Activated T-helper 1 cell treated with anti-CD3 and anti-CD28 coated beads, Interleukin-12 subunit alpha, Interleukin-12 subunit beta, Interleukin-2, Interleukin-4 antibody, amounts not matched to agents 30 ng/mL and 10 ng/mL and 1 ng/mL, durations not matched to agents 14 hours and 24 hours and 36 hours (primary cell): ENCODE measurements at places on chromosomes 6 and 20. TPM values are rescaled to one million over a fixed set of nuclear protein-coding genes. Genes with fewer than 3 reads are reported as not detected.

DNA sequence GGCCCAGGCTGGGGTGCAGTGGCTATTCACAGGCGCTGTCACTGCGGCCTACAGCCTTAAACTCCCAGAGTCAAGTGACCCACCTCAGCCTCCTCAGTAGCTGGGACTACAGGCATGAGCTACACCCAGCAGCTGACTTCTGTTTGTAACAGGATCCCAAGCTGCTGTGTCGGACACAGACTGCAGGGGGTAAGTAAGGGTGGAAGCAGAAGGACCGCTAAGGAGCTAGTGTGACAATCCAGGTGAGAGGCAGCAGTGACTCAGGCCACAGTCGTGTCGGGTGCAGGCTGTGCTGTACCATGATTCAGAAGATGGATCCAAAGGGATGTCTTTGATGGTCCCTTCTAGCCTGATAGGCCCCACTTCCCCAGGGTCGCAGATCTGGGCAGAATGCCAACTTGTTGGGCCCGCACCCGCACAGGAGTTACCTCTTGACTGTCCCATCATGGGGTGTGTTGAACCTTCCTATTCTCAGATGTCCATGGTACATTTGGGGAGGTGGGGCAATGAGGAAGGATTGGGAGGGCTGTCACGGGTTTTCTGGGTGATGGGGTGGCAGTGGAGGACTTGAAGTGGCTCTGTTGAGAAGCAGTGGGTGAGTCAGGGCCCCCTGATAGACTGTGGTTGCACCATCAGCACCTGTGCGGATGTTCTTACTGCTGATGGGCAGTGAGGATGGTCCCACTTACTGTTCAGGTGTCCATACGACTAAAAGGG is 25.3 kb downstream of the AAR2 start:
- no peaks in the 10 kb centered on the region for H3K4me1 ChIP-seq
- H3K27ac ChIP-seq, result no peak overlapping the region
- H3K36me3 ChIP-seq, result peaks cover 3% of the 10 kb centered on the region
- H3K4me3 ChIP-seq, result no peak overlapping the region
- H3K27me3 ChIP-seq, result peaks cover 2% of the 10 kb centered on the region

DNA sequence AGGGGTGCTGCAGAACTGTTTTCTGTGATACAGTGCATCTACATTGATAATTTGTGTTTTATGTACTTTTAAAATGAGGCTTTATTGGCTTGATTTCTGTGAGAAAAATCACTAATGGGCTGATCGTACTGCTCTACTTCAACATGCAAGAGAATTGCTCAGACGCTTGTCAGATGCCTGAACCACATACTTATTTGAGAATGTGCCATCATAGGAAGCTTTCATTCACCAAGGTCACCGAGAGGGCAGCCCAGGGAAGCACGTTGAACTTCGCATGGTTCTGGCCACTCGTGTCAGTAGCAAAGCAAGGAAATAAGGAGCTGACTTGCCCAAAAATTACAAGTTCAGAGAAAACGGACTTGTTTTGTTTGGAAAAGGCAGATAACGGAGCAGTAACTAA is 168.5 kb upstream of the AKAP12 start:
- no peak overlapping the region for H3K4me3 ChIP-seq
- H3K27me3 ChIP-seq, result no peaks in the 10 kb centered on the region
- DNase-seq, result no peak
- peaks cover 20% of the 10 kb centered on the region for H3K36me3 ChIP-seq
- H3K27ac ChIP-seq, result no peak overlapping the region

DNA sequence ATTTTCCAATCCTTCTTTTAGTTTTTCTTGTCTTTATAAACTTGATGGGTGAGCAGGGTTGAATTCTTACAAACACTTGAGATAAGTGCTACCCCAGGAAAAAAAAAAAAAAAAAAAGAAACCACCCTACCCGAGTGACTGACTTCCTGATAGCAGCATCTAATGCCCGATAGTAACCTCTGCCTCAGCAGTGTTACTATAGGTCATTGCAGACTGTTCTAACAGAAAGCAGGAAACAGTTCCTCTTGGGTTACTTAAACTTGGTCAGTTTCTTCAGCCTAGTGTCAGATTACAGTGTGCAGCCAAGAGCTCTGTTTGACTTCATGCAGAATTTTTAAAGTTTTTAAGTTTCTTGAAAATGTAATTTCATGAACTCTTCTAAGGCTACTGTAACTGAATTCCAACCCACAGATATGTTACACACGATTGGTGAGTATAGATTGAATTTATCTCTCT is 2.1 kb downstream of the MYLIP start:
- peaks cover 54% of the 10 kb centered on the region for H3K4me1 ChIP-seq
- H3K27ac ChIP-seq, result peak overlapping the region; percentile 85
- peaks cover 13% of the 10 kb centered on the region for H3K27me3 ChIP-seq
- H3K4me3 ChIP-seq, result peak overlapping the region; percentile 90
- H3K36me3 ChIP-seq, result peaks cover 27% of the 10 kb centered on the region

The MYLIP gene
- total RNA-seq, result 20.7 and 21.9 TPM in 2 replicates

DNA sequence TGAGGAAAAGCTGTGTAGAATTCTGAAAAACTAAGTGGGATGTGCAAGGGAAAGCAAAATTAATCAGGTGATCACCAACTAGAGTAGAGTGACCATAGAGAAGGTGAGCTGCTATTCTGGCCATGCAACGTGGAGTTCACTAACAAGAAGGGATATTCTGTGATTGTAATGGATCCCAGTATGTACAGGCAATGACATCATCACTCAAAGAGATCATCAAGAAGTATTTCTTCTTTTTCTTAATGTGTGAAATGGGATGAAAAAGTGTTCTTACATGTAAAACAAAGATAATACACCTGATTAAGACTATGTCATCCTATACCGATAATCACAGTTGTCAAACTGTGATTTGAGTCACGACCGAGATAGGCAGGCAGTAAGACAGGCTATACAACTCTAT is 101.2 kb downstream of the SMPDL3A start:
- no peaks in the 10 kb centered on the region for H3K4me1 ChIP-seq
- H3K27ac ChIP-seq, result no peak overlapping the region
- H3K27me3 ChIP-seq, result no peaks in the 10 kb centered on the region
- DNase-seq, result no peak
- H3K36me3 ChIP-seq, result no peaks in the 10 kb centered on the region

DNA sequence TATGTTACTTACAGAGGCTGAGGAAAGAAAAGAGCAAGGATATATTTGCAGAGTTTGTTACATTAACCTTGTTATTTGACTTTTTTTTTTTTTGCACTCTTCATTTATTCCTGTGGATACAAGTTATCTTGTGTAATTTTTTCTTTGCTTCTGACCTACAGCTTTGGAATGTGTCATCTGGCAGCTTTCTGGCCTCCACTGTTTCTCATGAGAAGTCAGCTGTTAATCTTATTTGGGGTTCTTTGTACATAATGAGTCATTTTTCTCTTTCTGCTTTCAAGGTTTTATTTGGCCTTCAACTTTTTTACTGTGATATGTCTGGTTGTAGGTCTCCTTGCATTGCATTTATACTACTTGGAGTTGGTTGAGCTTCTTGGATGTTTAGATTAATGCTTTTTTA is 333.4 kb downstream of the SMOC2 start:
- no peak overlapping the region for H3K4me3 ChIP-seq
- no peaks in the 10 kb centered on the region for H3K36me3 ChIP-seq
- peaks cover 2% of the 10 kb centered on the region for H3K27me3 ChIP-seq
- no peak overlapping the region for H3K27ac ChIP-seq
- H3K4me1 ChIP-seq, result no peaks in the 10 kb centered on the region

GRCh38 chr20:10919396-10920140 is 245.8 kb upstream of the JAG1 start:
- no peaks in the 10 kb centered on the region for H3K36me3 ChIP-seq
- no peak overlapping the region for H3K27ac ChIP-seq
- no peak overlapping the region for H3K4me3 ChIP-seq
- no peak for DNase-seq
- no peaks in the 10 kb centered on the region for H3K4me1 ChIP-seq
- no peaks in the 10 kb centered on the region for H3K27me3 ChIP-seq

The TRAPPC3L gene
- total RNA-seq, result not detected in 2 replicates

DNA sequence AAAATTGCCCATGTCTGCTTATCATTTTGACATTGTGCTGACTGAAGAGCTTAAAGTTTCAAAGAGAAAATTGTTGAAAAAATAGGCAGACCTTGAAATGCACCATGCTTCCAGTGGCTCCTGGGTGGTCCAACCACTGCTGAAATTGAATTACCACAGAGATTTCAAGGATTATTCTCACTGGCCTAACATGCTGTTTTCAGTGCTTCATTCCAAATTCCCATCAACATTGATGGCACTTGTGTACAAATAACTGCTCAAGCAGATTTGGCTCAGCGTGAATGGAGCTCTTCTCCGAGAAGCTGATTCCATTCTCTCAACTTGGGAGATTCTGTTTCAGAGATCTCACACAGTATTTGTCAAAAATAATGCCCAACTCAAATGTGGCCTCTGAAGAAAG is 75.5 kb downstream of the LAMA4 start:
- H3K27me3 ChIP-seq, result peaks cover 22% of the 10 kb centered on the region
- H3K4me3 ChIP-seq, result no peak overlapping the region
- no peaks in the 10 kb centered on the region for H3K36me3 ChIP-seq
- no peak for DNase-seq
- H3K4me1 ChIP-seq, result no peaks in the 10 kb centered on the region

DNA sequence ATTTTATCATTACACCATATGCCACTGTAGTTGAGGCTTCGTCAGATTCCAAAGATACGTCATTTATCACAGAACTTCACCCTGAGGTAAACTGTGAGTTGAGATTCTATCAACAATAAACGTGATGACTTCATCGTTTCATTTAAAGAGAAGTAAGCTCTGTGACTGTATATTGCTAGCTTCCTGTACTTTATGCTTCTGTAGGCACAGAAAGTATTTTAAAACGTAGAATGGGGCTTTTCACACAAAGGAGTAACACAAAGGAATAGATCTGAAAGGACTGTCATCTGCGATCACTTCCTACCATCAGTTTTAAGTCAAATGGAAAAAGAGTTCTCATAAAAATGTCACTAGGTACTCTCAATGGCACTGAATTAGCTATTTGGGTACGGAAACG is 234.4 kb upstream of the MCHR2 start:
- peaks cover 23% of the 10 kb centered on the region for H3K4me1 ChIP-seq
- H3K27me3 ChIP-seq, result peaks cover 6% of the 10 kb centered on the region
- H3K27ac ChIP-seq, result peak overlapping the region; percentile 71
- DNase-seq, result no peak
- H3K36me3 ChIP-seq, result no peaks in the 10 kb centered on the region
- peak overlapping the region; percentile 66 for H3K4me3 ChIP-seq

- H3K27me3 ChIP-seq, result peaks cover 13% of the 10 kb centered on the region
- no peaks in the 10 kb centered on the region for H3K36me3 ChIP-seq
- no peak for DNase-seq
- no peak overlapping the region for H3K27ac ChIP-seq
- no peak overlapping the region for H3K4me3 ChIP-seq
Observed at GRCh38 chr6:137744877-137745276, 122.2 kb upstream of the TNFAIP3 start.

The BPIFA1 gene
- not detected in 2 replicates for total RNA-seq

- no peaks in the 10 kb centered on the region for H3K27me3 ChIP-seq
- no peak for DNase-seq
- no peaks in the 10 kb centered on the region for H3K36me3 ChIP-seq
- no peaks in the 10 kb centered on the region for H3K4me1 ChIP-seq
Observed at GRCh38 chr6:167565388-167565787, 240.5 kb downstream of the TTLL2 start.

GRCh38 chr6:162708971-162709370 is 18.6 kb downstream of the PRKN start:
- H3K4me1 ChIP-seq, result no peaks in the 10 kb centered on the region
- no peak overlapping the region for H3K4me3 ChIP-seq
- H3K27ac ChIP-seq, result no peak overlapping the region
- no peaks in the 10 kb centered on the region for H3K36me3 ChIP-seq
- DNase-seq, result no peak
- no peaks in the 10 kb centered on the region for H3K27me3 ChIP-seq

GRCh38 chr6:110613356-110613755 is 136.9 kb upstream of the SLC22A16 start:
- peaks cover 15% of the 10 kb centered on the region for H3K36me3 ChIP-seq
- H3K27me3 ChIP-seq, result no peaks in the 10 kb centered on the region
- H3K27ac ChIP-seq, result no peak overlapping the region
- no peak for DNase-seq

GRCh38 chr20:64254156-64254555 is 1.4 kb upstream of the PCMTD2 start:
- H3K4me1 ChIP-seq, result peaks cover 38% of the 10 kb centered on the region
- peaks cover 24% of the 10 kb centered on the region for H3K27me3 ChIP-seq
- H3K4me3 ChIP-seq, result peak overlapping the region; percentile 83
- no peaks in the 10 kb centered on the region for H3K36me3 ChIP-seq

DNA sequence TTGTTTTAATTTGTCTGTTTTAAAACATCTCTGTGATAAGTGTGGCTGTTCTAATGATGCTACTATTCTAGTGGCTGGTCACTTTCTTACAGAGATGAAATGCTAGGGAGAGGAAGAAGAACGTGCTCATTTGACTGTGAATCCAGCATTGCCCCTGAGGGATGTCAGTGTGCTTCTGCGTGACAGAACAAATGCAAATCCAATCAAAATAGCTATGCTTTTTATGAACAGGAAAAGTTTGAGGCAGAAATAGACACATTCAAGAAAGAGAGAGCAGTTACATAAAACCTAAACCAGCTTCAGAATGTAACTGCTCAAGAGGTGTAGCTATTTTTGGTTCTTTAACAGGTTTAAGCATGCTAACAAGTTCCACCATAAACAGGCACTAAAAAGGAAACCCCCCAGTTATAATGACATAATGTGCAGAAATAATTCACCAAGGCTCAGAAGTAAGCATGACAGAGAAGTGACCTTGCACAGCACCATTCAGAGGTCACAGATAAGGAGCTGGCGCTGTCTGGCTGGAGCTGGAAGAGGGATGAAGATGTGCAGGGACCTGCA is 385.3 kb downstream of the EPM2A start:
- no peaks in the 10 kb centered on the region for H3K4me1 ChIP-seq
- no peaks in the 10 kb centered on the region for H3K27me3 ChIP-seq
- H3K4me3 ChIP-seq, result no peak overlapping the region
- H3K27ac ChIP-seq, result no peak overlapping the region

The METTL24 gene
- total RNA-seq, result not detected in 2 replicates

The UBD gene
- 0.59 and 0.93 TPM in 2 replicates for total RNA-seq

The CST9L gene
- total RNA-seq, result not detected in 2 replicates

GRCh38 chr6:23410439-23410838 is 715.6 kb upstream of the NRSN1 start:
- H3K27me3 ChIP-seq, result no peaks in the 10 kb centered on the region
- H3K4me1 ChIP-seq, result no peaks in the 10 kb centered on the region
- no peaks in the 10 kb centered on the region for H3K36me3 ChIP-seq
- no peak overlapping the region for H3K27ac ChIP-seq

DNA sequence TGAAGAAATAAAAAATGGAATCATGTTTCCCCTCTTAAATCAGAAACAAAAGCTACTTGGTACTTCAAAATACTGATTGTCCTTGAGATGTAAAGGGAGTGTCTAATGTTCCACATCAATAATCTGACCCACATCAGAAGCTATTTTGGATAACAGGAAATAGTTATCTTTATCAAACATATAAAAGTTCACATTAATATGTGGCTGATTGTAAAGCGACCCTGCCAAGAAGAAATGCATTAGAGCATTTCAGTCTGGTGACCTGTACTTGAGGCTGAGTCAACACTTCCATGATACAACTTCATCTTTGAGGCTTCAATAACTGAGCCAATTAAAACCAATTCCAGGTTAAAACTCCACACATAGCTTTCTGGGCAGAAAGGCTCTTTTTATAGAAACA is 31.8 kb downstream of the SYNE1 start:
- no peak overlapping the region for H3K4me3 ChIP-seq
- peaks cover 3% of the 10 kb centered on the region for H3K27me3 ChIP-seq
- H3K4me1 ChIP-seq, result no peaks in the 10 kb centered on the region
- no peak overlapping the region for H3K27ac ChIP-seq
